Colonic mucosa (tissue), 4 donors: ENCODE measurements at places on chromosomes 16 and 17. TPM values are rescaled to one million over a fixed set of nuclear protein-coding genes. Genes with fewer than 3 reads are reported as not detected.

Gene HNF1B
- 28.0 TPM for total RNA-seq

Gene PLD6
- total RNA-seq = 1.4 TPM

Gene HSD17B2
- 44.6 TPM for total RNA-seq

Gene SMIM36
- not detected for total RNA-seq

Gene KRTAP4-1
- not detected for total RNA-seq
